BJ (cell line): ENCODE measurements at places on chromosomes 13 and 19. TPM values are rescaled to one million over a fixed set of nuclear protein-coding genes. Genes with fewer than 3 reads are reported as not detected.

The NFIX gene
- 12.8 and 29.4 TPM in 2 replicates for polyA plus RNA-seq

The SULT2A1 gene
- not detected in 2 replicates for polyA plus RNA-seq

GRCh38 chr13:26847281-26847680, 86.7 kb upstream of the GPR12 start:
- no peak for DNase-seq

The SYT5 gene
- polyA plus RNA-seq: 0.26 and 0.47 TPM in 2 replicates
